ENCODE measurements at places on chromosomes 1 and 21.

GRCh38 chr1:203422656-203423055, 53.0 kb upstream of the PRELP start:
- DNase-seq = no peak

DNA sequence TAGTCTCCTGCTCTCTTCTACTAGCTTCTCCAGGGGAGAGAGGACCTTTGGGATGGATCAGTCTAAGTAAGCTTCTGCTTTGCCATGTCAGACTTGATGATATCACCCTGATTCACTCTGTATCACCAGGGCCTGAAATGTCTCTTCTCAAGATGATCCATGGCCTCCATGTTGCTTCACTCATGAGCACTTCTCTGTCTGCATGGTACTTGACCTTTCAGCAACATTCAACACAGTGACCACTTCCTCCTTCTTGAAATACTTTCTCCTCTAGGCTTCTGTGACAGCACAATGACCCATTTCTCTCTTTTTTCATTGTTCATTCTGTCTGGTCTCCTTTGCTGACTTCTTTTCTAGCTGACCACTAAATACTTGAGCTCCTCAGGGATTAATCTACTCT, 35.3 kb upstream of the NGF start:
- no peak for DNase-seq

DNA sequence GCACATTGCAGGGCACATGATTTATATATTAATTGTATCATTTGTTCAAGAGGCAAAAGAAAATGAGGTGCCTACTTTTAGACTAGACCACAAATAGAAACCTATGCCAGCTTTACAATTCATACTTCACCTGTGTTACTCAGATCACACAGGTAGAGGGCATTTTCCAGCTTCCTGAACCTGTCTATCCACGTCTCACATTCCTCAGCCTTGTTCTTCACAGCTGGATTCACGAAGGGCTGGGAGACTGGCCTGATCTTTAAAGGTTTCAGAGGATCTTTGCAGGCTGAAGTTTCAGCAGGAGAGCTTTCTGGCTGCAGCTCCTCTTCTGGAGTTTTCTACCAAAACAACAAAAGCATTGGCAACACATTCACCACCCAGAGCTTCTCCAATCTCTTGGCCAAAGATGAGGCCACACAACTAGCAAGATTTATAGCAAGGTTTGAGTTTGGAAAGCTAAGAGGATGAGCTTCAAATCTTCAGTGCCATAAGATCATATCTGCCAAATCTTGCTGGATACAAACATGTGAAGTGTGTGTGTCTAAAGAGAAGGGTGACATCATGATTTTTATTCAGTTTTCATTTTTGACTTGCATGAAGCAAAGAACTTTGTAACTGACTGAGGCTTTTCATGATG, 71.0 kb upstream of the CYP2J2 start:
- no peak for DNase-seq

DNA sequence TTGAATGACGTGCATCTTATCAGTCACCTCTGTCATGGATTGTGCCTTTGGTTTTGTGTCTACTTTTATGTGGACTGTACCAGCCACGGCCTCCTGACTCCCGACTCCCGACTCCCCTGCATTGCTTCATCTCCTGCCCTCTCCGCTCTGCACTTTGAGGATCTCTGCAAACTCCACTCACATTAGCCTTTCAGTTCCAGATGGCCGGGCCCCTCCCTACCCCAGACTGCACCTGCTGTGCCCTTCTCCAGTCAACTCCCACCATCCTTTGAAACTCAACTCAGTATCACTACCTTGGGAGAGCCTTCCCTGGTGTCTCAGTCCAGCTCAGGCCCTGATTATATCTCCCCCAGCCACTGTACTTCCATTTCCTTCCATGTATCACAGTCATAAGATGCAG, 71.4 kb downstream of the MDM4 start:
- DNase-seq = no peak

DNA sequence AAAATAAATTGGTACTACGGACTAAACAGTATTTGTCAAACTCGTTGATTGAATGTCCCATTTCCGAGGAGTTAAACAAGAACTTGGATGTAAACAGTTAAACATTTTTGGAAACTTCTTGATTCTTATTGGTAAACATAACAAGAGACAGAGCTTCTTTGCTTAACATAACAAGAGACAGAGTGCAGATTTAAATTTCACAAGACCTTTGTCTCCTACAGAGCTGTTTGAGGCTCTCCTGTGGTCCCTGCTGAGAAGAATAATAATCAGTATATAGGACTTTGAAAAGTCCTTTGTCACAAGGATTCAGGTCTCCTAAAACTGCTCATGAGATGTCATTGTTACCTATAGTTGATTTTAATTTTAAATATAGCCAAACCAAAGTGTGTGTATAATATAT, 170.6 kb upstream of the C21orf91 start:
- DNase-seq = no peak

DNA sequence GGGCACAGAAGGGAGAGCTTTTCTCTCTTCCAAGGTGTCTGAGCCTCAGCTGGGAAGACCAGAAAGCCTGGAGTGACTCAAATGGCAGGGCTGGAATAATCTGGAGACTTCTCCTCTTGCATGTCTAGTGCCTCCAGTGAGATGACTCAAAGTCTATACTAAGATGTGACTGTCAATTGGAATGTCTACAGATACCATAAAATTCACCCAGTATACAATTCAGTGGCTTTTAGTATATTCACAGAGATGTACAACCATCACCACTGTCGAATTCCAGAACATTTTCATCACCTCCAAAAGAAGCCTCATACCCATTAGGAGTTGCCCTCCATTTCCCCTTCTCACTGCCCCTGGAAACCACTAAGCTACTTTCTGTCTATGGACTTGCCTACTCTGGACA, 47.9 kb upstream of the CNN3 start:
- no peak for DNase-seq

DNA sequence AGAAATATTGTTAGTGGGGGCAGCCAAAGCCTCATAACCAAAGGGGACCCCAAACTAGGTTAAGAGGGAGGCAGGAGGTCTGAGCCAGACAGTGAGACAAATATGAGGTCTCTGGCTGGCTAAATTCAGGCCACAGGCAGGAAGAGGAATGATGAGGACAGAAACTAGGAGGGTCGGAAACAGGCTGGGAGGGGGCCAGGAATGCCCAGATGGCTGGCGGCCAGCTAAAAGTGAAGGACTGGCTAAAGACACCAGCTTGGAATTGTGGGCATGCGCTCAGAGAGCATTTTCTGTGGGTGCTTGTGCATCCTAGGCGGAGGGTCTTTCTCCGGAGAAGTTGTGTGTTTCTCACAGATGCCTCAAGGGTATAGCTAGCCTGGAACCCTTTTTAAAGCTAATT, 77.0 kb downstream of the PGM1 start:
- no peak for DNase-seq

DNA sequence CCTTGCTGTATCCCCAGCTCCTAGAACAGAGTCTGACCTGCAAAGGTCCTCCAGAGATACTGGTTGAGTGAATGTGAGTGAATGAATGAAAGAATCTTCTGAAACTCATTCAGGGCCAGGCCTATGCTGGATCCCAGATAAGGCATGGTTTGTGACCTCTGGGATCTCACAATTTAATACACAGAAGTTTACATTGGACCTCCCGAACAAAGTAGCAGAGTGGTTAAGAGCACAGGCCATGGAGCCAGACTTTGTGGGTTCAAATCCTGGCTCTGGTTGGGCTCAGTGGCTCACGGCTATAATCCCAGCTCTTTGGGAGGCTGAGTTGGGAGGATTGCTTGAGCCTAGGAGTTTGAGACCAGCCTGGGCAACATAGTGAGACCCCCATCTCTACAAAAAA, 50.8 kb upstream of the CTPS1 start:
- no peak for DNase-seq

DNA sequence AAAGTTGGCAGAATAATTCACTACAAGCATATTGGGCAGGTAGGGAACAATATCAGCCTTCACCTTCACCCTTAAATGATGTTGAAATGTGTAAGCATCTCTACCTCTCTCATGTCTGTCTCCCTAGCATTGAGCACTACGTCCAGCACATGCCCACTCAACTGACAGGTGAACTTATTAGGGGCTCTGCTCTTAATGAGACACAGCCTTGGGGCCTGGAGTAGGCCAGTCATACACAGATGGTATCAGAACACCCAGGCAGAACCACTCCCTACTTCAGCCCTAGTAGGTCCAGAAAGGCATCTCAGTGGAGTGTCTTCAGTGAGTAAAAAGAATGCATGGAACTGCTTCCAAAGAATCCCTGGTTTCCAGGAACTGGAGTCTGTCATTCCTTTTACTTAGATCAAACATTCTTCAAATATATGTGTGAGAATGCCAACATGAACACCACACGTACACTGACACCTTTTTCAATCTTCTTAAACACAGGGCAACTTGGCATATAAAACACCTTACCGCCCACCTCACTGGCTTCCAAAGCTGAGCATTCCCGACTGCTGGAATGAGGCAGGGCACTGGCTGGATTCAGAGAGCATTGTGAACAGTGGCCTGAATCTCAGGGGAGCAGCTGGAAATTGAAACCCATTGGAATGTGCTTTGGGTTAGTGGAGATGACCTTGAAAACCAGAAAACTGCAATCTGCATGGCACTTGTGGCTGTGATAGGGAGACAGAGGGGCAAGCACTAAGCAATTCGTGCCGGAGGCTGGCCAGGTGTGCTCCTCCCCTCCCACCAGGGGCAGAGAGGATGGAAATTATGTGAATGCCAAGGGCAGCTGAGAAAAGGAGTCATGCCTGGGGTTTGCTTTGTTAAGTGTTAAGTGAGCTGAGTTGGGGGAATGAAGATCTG, 24.2 kb upstream of the HSD3B1 start:
- DNase-seq = no peak

- no peak for DNase-seq
Measured at GRCh38 chr1:240784776-240785175, 172.8 kb upstream of the GREM2 start.

Measured in activated T-cell treated with anti-CD3 and anti-CD28 coated beads for 48 hours (primary cell).